Umbilical cord (tissue), 2 donors: ENCODE measurements at places on chromosomes 2 and 18. TPM values are rescaled to one million over a fixed set of nuclear protein-coding genes. Genes with fewer than 3 reads are reported as not detected.

DNA sequence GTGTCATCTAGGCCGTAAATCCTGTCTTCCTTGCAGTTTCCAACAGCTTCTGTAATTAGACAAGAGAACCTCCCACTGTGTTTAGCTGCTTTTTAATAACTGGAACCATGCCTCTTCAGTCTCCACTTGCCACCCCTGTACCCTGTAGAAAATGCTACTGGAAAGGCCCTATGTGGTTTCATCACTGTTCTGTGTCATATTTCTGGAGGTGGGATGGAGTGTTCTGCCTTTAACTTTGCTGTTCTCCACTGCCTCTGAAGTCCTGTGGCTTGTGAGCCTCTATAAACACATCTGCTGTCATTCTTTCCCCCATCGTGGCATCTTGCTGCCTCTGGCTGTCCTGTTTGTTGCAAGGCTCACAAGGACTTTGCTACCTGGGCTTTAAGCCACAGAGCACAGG lies 17.9 kb downstream of the MGAT5 start:
- DNase-seq: no peak

GRCh38 chr18:23321996-23322395 lies 131.1 kb upstream of the RIOK3 start:
- no peak for DNase-seq

The AQP12A gene
- total RNA-seq: not detected

- no peak for DNase-seq
Measured at GRCh38 chr2:241798631-241799521, 10.1 kb upstream of the NEU4 start.

- DNase-seq: no peak
Measured at GRCh38 chr18:5503740-5504139, 40.1 kb downstream of the EPB41L3 start.

The CASP10 gene
- total RNA-seq: 3.4 TPM

DNA sequence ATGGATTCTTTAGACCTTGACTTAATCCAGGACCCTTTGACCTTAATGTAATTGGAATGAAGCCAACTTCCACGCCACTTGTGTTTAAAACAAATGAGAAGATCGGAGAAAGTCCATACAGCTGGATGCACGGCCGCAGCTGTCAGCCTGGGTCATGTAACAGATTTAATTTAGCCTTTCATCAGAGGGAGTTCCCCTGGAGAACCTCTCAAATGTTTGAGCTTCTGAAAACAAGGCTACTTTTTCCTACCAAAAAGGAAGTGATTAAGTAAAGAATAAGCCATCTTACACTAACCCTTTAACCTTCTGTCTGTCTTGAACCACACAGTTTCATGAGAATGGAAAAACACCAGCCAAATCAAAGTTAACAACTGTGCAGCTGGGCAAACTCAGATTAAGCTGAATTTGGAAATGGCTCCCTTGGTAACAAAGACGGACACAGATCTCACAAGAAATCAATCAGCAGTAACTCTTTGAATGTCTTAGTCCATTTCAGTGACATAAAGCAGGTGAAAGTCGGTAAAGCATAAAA lies 103.6 kb downstream of the DOCK10 start:
- DNase-seq: peak; percentile 35

The MTLN gene
- total RNA-seq: 50.1 TPM

The UGT1A4 gene
- not detected for total RNA-seq

- DNase-seq: no peak
Measured at GRCh38 chr2:135152361-135152760, 100.3 kb downstream of the RAB3GAP1 start.
